ENCODE measurements at places on chromosomes 2 and 18. TPM values are rescaled to one million over a fixed set of nuclear protein-coding genes. Genes with fewer than 3 reads are reported as not detected.
A peak's percentile ranks its signal among the peaks of the same experiment; 100 is the strongest.

ANKRD30B gene
- not detected for total RNA-seq

FBXO41 gene
- 15.4 TPM for total RNA-seq

HES6 gene
- total RNA-seq: 27.1 TPM

DNA sequence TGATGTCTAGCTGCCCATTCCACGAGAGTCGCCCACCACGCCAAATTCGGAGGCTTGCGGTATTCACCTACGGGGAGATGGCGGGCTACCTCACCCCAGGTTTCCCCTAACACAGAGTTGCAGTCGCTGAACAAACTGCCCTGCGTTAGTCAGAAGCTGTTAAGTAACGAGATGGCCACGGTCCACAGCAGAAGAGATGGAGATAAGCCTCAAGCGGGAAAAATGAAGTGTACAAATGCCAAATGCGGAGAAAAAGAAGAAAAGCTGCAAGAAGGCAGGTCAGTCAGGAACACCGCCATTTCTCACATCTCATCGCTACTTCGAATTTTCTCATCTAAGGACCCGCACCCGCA is 425 bp downstream of the ASB3 start:
- peak; percentile 34 for DNase-seq

DNA sequence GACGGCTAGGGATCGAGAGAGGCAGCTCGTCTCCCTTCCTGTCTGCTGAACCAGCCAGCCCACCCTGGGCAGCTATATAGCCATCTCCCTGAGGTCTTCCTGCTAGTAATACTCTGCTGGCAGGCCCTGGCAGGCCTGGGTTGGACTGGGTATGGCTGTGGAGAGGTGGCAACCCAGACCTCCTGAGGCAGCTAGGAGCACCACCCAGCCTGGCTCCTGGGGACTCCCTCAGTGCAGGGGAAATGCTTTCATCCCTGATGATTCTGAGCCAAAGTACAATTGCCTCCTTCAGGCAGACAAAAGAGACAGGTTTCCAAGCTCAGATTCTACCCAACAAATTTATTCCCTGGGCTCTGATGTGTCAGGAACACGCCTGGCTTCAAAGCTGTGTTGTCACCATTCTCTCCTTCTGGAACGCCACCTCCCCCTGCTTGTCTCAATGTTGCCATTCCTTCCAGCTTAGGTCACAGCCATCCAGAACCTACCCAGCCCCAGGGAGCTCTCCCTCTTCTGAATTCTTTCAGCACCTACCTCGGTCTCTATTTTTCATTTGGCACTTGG is 4.7 kb upstream of the DNAJB2 start:
- peak; percentile 70 for DNase-seq

- no peak for DNase-seq
Measured at GRCh38 chr2:13390676-13391075, 673.9 kb downstream of the TRIB2 start.

DNA sequence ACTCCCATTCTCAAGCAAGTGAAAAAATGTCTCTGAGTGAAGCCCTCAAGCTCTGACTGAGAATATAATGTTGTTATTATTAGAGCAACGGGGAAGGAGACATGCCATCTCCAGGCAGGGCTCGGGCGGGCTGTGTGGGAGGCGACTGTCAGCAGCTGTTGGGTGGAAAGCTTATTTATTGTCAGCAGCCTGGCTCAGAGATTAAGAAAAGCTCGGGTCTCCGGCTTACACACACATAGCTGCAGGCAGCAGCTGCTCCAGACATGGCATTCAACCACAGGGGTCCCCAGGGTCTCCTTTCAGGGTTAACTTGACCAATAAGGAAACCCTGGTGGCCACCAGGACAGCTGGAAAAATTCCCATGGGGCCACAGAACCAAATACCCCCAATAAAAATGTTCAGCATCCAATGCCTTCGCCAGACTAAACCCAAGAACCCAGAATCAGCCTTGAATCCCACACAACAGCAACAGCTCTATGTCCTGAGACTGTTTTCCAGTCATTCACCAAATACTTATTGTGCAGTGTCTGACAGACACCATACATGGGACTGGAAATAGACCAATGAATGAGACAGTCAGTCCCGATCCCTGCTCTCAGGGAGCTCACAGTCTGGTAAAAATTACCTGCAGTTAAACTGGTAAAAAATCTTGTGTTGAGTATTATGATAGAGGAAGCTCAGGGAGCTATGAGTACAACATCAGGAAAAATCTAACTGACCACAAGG is 70.5 kb upstream of the RTN4 start:
- DNase-seq: no peak

GRCh38 chr2:72155737-72156136 is 8.1 kb upstream of the CYP26B1 start:
- no peak for DNase-seq

- peak; percentile 32 for DNase-seq
Measured at GRCh38 chr2:3293221-3293620, 84.4 kb downstream of the EIPR1 start.

GRCh38 chr2:86052676-86053075 is 53.0 kb downstream of the POLR1A start:
- DNase-seq: peak; percentile 15

DNA sequence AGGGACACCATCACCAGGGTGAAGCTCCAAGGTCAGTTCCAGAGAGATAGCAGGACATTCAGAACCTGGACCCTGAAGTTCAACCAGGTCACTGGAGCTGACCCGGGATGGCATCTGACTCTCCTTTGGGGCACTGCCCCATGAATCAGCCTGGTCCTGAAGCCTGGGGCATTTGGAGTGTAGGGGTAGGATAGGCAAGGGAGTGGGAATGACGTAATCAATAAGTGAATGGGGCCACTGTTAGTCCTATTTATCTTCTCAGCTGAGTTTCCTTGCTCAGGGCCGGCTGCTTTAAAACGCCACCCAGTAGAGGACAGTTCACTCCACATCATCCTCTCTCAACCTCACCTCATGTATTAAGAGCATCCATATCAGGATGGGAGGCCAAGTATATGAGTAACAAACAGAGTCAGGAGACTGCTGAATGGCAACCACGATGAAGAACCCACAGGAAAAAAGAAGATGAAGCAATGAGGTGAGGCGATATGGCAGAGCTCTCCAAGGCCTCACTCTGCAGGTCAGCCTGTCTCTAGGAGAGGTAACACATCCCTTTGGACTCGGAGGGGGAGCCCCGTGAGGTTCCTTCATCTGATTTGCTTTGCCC is 1.8 kb upstream of the RFX8 start:
- no peak for DNase-seq

- no peak for DNase-seq
Measured at GRCh38 chr2:134232868-134233727, 20.8 kb upstream of the MGAT5 start.

- DNase-seq: no peak
Measured at GRCh38 chr18:47346016-47346415, 94.6 kb upstream of the SKOR2 start.
